ENCODE measurements at places on chromosomes 16 and 17.

DNA sequence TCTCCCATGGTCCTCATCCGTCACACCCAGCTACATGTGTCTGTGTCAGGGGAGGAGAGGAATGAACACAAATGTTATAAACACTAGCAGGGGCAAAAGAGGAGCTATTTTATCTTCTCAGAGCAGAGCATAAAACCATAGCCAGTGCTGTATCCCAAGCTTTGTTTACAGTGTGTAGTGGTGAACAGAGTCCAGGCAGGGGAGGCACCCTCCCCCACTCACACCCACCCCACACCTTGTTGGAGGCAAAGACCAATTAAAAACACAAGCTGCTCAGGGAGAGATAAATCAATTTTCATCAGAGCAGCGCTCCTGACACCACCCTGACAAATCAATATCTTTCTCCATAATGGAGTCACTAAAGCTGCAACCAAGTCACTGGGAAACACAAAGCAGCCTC lies 132.6 kb upstream of the CCL2 start:
- DNase-seq = no peak
- H3K36me3 ChIP-seq = no peaks in the 10 kb centered on the region
- no peak overlapping the region for H3K4me3 ChIP-seq
- H3K4me1 ChIP-seq = no peaks in the 10 kb centered on the region

DNA sequence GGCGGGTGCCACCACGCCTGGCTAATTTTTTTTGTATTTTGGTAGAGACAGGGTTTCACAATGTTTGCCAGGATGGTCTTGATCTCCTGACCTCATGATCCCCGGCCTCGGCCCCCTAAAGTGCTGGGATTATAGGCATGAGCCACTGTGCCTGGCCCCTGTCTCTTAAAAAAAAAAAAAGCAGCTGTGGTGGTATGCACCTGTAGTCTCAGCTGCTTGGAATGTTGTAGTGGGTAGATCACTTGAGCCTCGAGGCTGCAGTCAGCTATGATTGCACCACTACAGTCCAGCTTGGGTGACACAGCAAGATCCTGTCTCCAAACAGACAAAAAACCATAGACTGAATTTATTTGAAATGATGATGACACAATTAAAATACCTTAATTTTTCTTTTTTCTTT lies 24.3 kb downstream of the CDK12 start:
- H3K4me3 ChIP-seq = no peak overlapping the region
- DNase-seq = no peak
- no peaks in the 10 kb centered on the region for H3K27me3 ChIP-seq
- H3K4me1 ChIP-seq = peaks cover 15% of the 10 kb centered on the region

DNA sequence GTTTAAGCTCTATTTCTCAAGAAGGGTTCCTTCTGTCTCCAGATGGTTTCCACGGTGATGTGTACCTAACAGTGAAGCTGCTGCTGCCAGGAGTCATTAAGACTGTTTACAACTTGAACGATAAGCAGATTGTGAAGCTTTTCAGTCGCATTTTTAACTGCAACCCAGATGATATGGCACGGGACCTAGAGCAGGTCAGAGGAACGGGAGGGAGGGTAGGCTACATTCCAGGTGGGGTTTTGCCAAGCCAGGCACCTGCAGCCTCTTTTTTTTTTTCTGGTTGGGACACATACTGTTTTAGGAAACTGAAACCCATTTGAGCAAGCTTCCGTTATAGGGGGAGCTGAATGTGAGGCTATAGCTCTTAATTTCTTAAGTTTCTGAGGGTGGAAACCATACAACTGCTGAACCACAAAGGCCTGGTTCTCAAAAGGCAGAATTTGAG lies 10.6 kb downstream of the LIG3 start:
- H3K27me3 ChIP-seq = no peaks in the 10 kb centered on the region
- H3K36me3 ChIP-seq = peaks cover 17% of the 10 kb centered on the region
- no peak overlapping the region for H3K4me3 ChIP-seq
- peaks cover 2% of the 10 kb centered on the region for H3K4me1 ChIP-seq

GRCh38 chr17:80882926-80883685 lies 108.5 kb upstream of the CHMP6 start:
- no peak for DNase-seq
- H3K4me1 ChIP-seq = peaks cover 11% of the 10 kb centered on the region
- no peak overlapping the region for H3K27ac ChIP-seq
- H3K4me3 ChIP-seq = no peak overlapping the region
- no peaks in the 10 kb centered on the region for H3K27me3 ChIP-seq
- H3K36me3 ChIP-seq = peaks cover 36% of the 10 kb centered on the region

DNA sequence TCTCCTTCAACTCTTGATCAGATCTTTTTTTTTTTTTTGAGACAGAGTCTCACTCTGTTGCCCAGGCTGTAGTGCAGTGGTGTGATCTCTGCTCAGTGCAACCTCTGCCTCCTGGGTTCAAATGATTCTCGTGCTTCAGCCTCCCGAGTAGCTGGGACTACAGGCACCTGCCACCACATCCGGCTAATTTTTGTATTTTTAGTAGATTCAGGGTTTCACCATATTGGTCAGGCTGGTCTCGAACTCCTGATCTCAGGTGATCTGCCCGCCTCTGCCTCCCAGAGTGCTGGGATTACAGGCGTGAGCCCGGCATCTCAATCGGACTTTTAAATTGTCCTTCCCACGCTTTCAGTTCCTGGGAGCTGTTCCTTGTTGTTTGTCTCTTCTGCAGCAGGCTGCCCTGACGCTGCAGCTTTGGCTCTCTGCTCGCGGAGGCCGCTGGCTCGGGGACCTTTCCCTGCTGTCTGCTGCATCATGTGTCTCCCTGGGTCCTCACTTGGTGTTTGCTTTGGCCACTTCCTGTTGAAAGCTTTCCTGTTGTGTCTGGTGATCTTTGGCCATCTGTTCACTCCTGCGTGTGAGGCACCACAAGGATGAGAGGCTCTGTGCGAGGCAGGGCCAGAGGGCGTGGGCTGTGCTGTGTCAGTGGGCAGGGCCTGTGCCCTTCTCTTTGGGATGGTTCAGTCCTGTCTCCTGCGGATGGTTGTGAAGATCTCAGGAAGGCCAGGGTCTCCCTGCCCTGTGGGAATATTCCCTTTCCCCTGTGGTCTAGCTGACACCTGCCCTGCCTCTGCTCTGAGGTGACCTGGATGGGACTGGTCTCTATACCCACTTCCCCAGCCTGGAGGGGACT lies 18.4 kb upstream of the CAPN15 start:
- no peaks in the 10 kb centered on the region for H3K36me3 ChIP-seq
- H3K27ac ChIP-seq = no peak overlapping the region
- H3K4me3 ChIP-seq = no peak overlapping the region
- no peaks in the 10 kb centered on the region for H3K4me1 ChIP-seq
- no peaks in the 10 kb centered on the region for H3K27me3 ChIP-seq

DNA sequence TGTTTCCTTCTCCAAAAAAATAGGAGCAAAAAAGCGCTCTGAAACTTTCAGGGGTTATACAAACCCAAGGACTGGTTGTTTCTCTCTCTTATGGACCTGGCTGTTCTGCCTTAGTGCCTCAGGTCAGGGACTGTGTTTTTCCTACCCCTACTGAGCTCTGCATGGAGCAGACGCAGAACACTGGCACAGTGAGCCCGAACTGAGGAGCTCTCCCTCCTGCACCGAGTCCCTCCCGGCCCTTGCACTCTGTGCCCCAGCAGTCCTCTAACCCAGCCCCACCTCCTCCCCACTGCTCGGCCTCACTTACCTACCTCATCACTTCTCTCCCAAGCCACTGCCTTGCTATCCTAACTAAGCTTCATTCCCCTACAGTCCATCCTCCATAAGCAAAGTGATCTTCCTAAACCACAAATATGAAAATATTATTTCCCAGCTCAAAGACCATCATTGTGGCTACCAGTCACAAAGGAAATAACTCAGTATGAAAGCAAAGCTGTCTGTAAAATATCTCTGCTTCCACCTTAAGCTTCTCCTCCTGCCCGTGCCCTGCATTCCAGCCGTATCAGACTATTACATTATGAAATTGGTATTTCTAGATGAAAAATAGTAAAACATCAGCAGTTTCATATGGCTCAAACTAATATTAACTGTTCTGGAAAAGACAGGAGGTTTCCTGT lies 13.6 kb downstream of the MEIOB start:
- H3K27ac ChIP-seq = no peak overlapping the region
- peaks cover 4% of the 10 kb centered on the region for H3K27me3 ChIP-seq
- H3K4me1 ChIP-seq = peaks cover 17% of the 10 kb centered on the region
- no peak overlapping the region for H3K4me3 ChIP-seq
- no peaks in the 10 kb centered on the region for H3K36me3 ChIP-seq

DNA sequence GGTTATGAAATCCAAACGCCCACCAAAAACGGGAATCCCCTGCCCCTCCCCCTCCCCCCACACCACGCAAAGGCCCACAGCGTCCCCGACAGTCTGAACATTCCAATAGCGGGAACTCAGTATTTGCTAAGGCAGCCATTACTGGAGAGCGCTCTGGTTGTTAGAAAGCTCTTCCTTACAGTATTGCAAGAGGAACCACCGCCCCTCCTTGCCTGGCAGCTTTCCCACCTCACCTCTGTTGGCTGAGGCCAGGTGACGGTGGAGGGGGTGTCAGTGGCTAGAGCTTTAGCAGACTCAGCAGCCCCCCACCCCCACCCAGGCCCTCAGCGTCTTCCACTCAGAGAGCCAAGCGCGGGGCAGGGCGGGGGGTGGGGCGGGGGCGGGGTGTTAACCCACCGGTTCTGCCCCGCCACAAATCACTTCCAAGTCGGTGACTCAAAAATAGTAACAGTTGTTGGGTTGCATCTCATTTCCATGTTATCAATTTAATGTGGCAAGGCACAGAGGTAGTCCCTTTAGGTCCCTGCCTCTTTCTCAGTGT lies 2.2 kb upstream of the PLEKHH3 start:
- DNase-seq = peak; percentile 59
- H3K4me3 ChIP-seq = peak overlapping the region; percentile 80
- H3K4me1 ChIP-seq = peaks cover 53% of the 10 kb centered on the region
- peak overlapping the region; percentile 71 for H3K27ac ChIP-seq
- H3K27me3 ChIP-seq = peaks cover 64% of the 10 kb centered on the region

- H3K4me3 ChIP-seq = no peak overlapping the region
- peaks cover 12% of the 10 kb centered on the region for H3K27me3 ChIP-seq
- H3K4me1 ChIP-seq = peaks cover 5% of the 10 kb centered on the region
- no peak overlapping the region for H3K27ac ChIP-seq
Observed at GRCh38 chr17:31787857-31788570, 71.0 kb downstream of the COPRS start.

DNA sequence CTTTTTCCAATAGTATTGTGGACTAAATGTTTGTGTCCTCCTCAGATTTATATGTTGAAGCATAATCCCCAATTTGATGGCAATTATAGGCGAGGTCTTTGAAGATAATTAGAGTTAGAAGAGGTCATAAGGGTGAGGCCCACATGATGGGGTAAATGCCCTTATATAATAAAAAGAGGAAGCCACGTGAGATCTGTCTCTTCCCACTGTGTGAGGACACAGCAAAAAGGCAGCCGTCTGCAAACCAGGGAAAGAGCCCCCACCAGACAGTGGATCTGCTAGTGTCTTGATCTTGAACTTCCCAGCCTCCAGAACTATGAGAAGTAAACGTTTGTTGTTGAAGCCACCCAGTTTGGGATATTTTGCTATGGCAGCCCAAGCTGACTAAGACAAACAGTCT lies 76.0 kb downstream of the LYRM1 start:
- H3K27ac ChIP-seq = no peak overlapping the region
- DNase-seq = no peak
- H3K27me3 ChIP-seq = peaks cover 11% of the 10 kb centered on the region
- H3K36me3 ChIP-seq = no peaks in the 10 kb centered on the region
- no peak overlapping the region for H3K4me3 ChIP-seq
- no peaks in the 10 kb centered on the region for H3K4me1 ChIP-seq

DNA sequence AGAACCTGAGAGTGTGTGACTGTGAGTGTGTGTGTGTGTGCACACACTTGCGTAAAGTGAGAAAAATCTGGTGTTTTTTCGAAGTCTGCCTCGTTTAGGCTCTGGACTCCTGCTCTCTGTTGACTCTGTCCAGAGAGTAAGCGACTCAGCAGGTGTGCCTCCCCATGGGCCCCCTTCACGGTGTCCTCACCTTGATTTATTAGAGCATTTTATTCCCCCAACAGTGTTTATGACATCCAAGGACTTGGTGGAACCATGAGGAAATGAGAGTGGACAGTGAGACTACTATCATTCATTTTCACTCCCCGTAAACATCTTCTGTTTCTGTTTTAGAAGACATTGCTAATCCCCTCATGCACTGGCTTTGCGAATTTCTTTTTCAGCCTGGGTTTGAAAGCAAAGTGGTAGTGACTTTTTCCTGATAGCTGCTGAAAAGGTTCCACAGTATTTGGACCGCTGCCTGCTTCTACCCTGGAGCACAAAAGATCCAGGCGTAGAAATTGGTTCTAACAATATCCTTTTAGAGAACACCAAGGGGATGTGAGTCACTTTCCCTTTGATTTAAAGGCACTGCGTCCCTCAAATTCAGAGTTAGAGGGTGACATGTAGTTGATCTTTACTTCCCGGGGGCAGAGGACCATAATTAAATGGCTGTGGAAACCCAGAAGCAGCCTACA lies 218.2 kb downstream of the WWOX start:
- peaks cover 3% of the 10 kb centered on the region for H3K36me3 ChIP-seq
- no peak overlapping the region for H3K4me3 ChIP-seq
- no peak overlapping the region for H3K27ac ChIP-seq

DNA sequence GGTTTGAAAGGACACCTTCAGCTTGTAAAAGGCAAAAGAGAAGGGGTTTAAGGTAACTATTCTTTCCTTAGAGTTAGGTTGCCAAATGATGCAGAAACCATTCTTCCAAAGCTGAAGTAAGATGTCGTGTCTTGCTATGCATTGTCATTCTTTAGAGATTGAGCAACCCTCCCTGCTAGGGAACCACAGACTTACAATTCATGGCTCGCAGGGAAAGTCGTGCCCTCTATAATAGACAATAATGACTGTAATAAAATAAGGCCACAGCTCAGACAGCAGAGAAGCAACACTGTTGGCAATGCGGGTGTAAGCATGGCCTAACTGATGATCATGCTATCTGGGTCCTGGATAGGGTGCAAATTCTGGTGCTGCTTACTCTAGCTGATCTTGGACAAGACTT lies 129.6 kb upstream of the CDH13 start:
- no peak for DNase-seq
- no peak overlapping the region for H3K4me3 ChIP-seq
- peaks cover 8% of the 10 kb centered on the region for H3K27me3 ChIP-seq
- H3K4me1 ChIP-seq = no peaks in the 10 kb centered on the region
- H3K27ac ChIP-seq = no peak overlapping the region
- no peaks in the 10 kb centered on the region for H3K36me3 ChIP-seq

GRCh38 chr16:84080378-84080777 lies 36.4 kb downstream of the MBTPS1 start:
- no peak overlapping the region for H3K27ac ChIP-seq
- peaks cover 7% of the 10 kb centered on the region for H3K36me3 ChIP-seq
- peaks cover 10% of the 10 kb centered on the region for H3K4me1 ChIP-seq
- H3K4me3 ChIP-seq = no peak overlapping the region
- no peaks in the 10 kb centered on the region for H3K27me3 ChIP-seq
- DNase-seq = no peak

GRCh38 chr16:12906271-12906670 lies 4.9 kb downstream of the SHISA9 start:
- no peak for DNase-seq
- peaks cover 71% of the 10 kb centered on the region for H3K27me3 ChIP-seq
- H3K4me1 ChIP-seq = peaks cover 2% of the 10 kb centered on the region
- no peaks in the 10 kb centered on the region for H3K36me3 ChIP-seq
- H3K27ac ChIP-seq = no peak overlapping the region
- no peak overlapping the region for H3K4me3 ChIP-seq

Data from activated naive CD8-positive, alpha-beta T cell treated with anti-CD3 and anti-CD28 coated beads for 36 hours (primary cell).